ENCODE measurements at places on chromosomes 16 and 17. TPM values are rescaled to one million over a fixed set of nuclear protein-coding genes. Genes with fewer than 3 reads are reported as not detected.

DNA sequence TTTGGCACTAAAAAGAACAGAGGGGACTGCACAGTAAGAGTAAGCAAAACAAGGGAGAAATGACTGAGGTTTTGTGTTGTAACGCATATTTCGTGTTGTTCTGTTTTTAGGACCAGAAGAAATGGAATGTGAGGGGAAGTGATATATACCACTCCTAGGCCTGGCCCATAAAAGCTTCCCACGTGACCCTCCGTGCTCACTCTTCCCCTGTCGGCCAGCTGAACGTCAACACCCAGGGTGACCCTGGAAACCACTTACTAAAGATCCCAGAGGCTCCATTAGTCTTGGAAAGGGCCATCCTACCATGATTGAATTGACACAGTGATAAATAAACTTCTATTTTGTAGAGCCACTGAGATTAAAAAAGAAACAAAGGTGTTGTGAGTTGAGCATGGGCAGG is 79.8 kb downstream of the HELZ start:
- H3K4me1 ChIP-seq: no peaks in the 10 kb centered on the region
- H3K27ac ChIP-seq: no peak overlapping the region
- DNase-seq: no peak
- no peaks in the 10 kb centered on the region for H3K27me3 ChIP-seq
- no peak overlapping the region for H3K4me3 ChIP-seq
- peaks cover 20% of the 10 kb centered on the region for H3K36me3 ChIP-seq

GRCh38 chr16:88405216-88406060 is 22.7 kb downstream of the ZNF469 start:
- peaks cover 14% of the 10 kb centered on the region for H3K4me1 ChIP-seq
- no peak overlapping the region for H3K27ac ChIP-seq
- no peak for DNase-seq
- peaks cover 3% of the 10 kb centered on the region for H3K27me3 ChIP-seq
- H3K36me3 ChIP-seq: no peaks in the 10 kb centered on the region

GRCh38 chr17:74960570-74961342 is 11.8 kb downstream of the HID1 start:
- H3K36me3 ChIP-seq: no peaks in the 10 kb centered on the region
- no peaks in the 10 kb centered on the region for H3K4me1 ChIP-seq
- no peaks in the 10 kb centered on the region for H3K27me3 ChIP-seq
- H3K27ac ChIP-seq: no peak overlapping the region
- DNase-seq: no peak
- peak overlapping the region; percentile 55 for H3K4me3 ChIP-seq

GRCh38 chr16:80947239-80947638 is 59.4 kb downstream of the CMC2 start:
- H3K36me3 ChIP-seq: no peaks in the 10 kb centered on the region
- no peaks in the 10 kb centered on the region for H3K4me1 ChIP-seq
- peaks cover 14% of the 10 kb centered on the region for H3K27me3 ChIP-seq
- H3K27ac ChIP-seq: no peak overlapping the region
- H3K4me3 ChIP-seq: no peak overlapping the region

- peaks cover 11% of the 10 kb centered on the region for H3K27me3 ChIP-seq
- no peaks in the 10 kb centered on the region for H3K4me1 ChIP-seq
- no peak overlapping the region for H3K27ac ChIP-seq
- no peak overlapping the region for H3K4me3 ChIP-seq
- H3K36me3 ChIP-seq: no peaks in the 10 kb centered on the region
- DNase-seq: no peak
Measured at GRCh38 chr17:7794075-7794663, 39.8 kb upstream of the KDM6B start.

GRCh38 chr16:2737895-2738418 is 14.5 kb upstream of the SRRM2 start:
- no peak overlapping the region for H3K4me3 ChIP-seq
- DNase-seq: no peak
- no peaks in the 10 kb centered on the region for H3K27me3 ChIP-seq
- no peaks in the 10 kb centered on the region for H3K36me3 ChIP-seq
- no peaks in the 10 kb centered on the region for H3K4me1 ChIP-seq

- H3K36me3 ChIP-seq: peaks cover 19% of the 10 kb centered on the region
- peaks cover 11% of the 10 kb centered on the region for H3K4me1 ChIP-seq
- H3K27ac ChIP-seq: no peak overlapping the region
- no peaks in the 10 kb centered on the region for H3K27me3 ChIP-seq
- no peak overlapping the region for H3K4me3 ChIP-seq
Measured at GRCh38 chr17:60640503-60640902, 37.1 kb upstream of the BCAS3 start.

DNA sequence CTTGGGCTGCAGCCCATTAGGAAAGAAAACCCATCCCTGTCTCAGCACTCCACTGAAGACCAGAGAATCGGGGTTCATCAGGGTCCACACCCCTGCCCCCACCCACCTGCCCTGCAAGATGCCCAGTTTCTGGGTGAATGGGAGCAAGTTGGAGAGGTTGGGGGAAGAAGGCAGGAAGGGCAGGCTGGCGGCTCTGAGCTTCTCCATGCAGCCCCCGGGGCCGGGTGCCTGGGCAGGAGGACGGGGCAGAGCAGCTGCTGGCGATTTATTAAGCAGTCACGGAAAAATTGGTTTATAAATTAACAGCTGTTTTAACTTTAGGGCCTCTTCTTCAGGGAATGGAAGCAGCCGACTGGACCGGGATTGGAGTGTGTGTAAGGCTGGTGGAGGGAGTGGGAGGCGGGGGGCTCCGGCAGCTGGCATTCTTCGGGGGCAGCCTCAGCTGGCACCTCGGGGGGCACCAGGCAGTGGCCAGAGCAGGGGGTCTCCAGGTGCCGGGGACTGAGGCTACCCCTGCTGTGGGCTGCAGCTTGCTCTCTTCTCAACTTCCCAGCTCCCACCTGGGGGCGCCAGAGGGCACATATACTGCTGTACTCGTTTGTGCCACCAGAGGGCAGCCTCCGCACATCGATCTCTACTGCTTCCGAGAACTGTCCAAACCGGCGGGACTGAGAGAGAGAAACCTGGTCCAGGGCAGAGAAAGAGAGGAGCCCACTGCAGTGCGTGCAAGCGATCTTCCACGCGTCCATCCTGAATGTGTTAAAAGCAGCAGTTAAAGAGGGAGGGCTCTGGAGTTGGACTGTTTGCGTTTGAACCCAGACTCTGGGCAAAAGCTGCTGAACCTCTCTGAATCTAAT is 5.0 kb upstream of the PPP1R1B start:
- H3K36me3 ChIP-seq: no peaks in the 10 kb centered on the region
- H3K27ac ChIP-seq: no peak overlapping the region
- H3K27me3 ChIP-seq: peaks cover 73% of the 10 kb centered on the region
- peak overlapping the region; percentile 45 for H3K4me3 ChIP-seq
- peaks cover 6% of the 10 kb centered on the region for H3K4me1 ChIP-seq

DNA sequence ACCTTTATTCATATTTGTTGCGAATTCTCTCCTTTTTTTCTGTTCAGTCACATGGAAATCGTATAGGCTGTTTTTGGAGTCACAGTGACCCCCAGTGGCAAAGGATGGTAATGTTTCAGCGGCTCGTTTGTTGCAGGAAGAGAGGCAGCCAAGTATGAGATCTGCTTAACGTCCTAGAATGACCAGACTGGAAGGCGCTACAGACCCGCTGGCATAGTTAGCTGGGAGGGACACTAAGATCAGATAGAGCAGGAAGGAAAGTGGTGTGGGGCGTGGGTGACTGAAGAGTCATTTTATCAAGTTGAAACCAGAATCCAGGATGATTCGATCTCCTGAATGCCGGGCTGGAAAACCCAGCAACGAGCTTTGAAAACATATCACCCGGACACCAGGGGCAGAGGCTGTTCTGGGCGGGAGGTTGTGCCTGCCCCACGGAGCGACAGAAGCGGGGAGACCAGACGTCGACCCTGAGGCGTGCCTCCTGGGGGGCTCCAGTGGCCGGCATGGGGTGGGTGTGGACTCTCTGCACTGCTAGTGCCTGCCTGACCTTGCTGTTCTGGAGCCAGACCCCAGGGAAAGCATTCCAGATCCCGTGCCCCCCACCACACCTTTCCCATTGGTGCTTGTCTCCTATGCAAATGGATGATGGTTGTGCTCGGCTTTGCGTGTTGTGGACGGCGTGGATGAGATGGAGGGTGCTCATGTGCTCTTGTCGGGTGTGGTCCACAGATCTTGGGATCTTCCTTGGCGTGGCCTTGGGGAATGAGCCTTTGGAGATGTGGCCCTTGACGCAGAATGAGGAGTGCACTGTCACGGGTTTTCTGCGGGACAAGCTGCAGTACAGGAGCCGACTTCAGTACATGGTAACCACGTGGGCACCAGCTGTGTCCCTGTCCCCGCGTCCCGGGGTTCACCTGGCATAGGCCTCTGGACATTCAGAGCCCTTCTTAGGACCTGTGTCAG is 7.7 kb downstream of the IL34 start:
- H3K4me3 ChIP-seq: peak overlapping the region; percentile 21
- H3K36me3 ChIP-seq: no peaks in the 10 kb centered on the region
- peak overlapping the region; percentile 5 for H3K27ac ChIP-seq
- peak; percentile 83 for DNase-seq
- H3K27me3 ChIP-seq: no peaks in the 10 kb centered on the region

- no peak for DNase-seq
- peaks cover 10% of the 10 kb centered on the region for H3K36me3 ChIP-seq
- no peaks in the 10 kb centered on the region for H3K27me3 ChIP-seq
- H3K4me1 ChIP-seq: no peaks in the 10 kb centered on the region
- H3K27ac ChIP-seq: peak overlapping the region; percentile 36
- no peak overlapping the region for H3K4me3 ChIP-seq
Measured at GRCh38 chr16:23527961-23528643, 17.8 kb upstream of the GGA2 start.

GRCh38 chr17:17568772-17569195 is 22.7 kb downstream of the PEMT start:
- DNase-seq: peak; percentile 83
- H3K27ac ChIP-seq: no peak overlapping the region
- no peaks in the 10 kb centered on the region for H3K27me3 ChIP-seq
- no peaks in the 10 kb centered on the region for H3K36me3 ChIP-seq
- peaks cover 20% of the 10 kb centered on the region for H3K4me1 ChIP-seq

DNA sequence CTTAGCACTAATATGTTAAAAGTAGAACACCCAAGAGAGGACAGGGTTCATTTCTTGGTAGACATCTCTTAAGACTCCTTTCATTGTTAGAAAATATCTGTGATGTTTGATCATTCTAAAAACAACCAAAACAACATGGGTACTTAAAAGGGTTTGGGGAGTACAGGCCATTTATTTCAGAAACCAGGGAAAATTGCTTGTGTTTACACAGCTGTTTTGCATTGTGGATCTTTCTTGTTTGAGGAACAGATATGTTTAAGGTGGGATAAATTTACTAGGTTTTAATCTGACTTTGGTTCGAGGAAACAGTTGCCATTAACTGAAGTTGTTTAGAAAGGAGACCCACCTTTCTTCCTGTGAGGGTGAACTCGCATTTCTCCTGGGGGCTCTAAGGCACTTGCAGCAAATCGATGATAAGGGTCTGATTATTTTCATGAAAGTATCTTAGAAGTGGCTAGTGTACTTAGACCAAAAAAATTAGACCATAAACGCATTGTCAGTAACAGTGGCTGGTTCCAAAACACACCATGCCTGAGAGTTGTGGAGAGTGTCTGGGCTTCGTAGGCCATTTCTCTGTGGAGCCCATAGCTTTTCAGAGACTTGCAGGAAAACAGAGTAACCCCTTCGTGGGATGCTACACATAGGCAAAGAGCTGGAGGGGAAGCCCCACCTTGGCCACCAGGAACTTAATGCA is 17.6 kb downstream of the CLUAP1 start:
- H3K36me3 ChIP-seq: peaks cover 26% of the 10 kb centered on the region
- peaks cover 9% of the 10 kb centered on the region for H3K4me1 ChIP-seq
- no peak overlapping the region for H3K4me3 ChIP-seq

GRCh38 chr16:50539822-50540710 is 8.1 kb upstream of the NKD1 start:
- H3K27ac ChIP-seq: peak overlapping the region; percentile 61
- no peak overlapping the region for H3K4me3 ChIP-seq
- H3K36me3 ChIP-seq: no peaks in the 10 kb centered on the region
- DNase-seq: no peak
- H3K4me1 ChIP-seq: peaks cover 15% of the 10 kb centered on the region

DNA sequence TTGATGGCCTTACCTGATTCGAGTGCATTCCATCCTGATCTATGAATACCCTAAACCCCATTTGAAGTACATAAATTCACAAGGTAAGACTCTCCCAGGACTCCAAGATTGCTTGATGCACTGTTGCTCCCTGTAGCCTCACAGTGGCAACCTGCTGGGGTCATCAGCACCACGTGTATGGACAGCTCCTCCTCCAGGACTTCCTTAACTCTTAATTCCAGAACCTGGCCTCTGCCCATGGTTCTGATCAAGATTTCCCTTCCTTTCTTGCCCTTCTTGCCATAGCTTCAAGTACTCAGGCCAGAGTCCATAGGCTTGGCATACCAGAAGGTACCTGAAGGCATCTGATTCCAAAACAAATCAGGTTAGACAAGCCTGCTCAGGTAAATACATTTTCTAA is 34.0 kb upstream of the NLK start:
- peak overlapping the region; percentile 65 for H3K27ac ChIP-seq
- H3K4me1 ChIP-seq: no peaks in the 10 kb centered on the region
- H3K36me3 ChIP-seq: no peaks in the 10 kb centered on the region
- DNase-seq: no peak

GRCh38 chr17:39863918-39864746 is at the start of gene IKZF3:
Gene IKZF3 (minus strand): TSS chr17:39864312. CDS start chr17:39864126, 186 bp downstream.
- no peaks in the 10 kb centered on the region for H3K36me3 ChIP-seq
- peak; percentile 76 for DNase-seq
- H3K27ac ChIP-seq: no peak within 1 kb of the TSS
- H3K27me3 ChIP-seq: peaks cover 75% of the 10 kb centered on the region

- H3K27ac ChIP-seq: no peak overlapping the region
- no peak overlapping the region for H3K4me3 ChIP-seq
- peaks cover 19% of the 10 kb centered on the region for H3K36me3 ChIP-seq
- no peaks in the 10 kb centered on the region for H3K27me3 ChIP-seq
- H3K4me1 ChIP-seq: peaks cover 13% of the 10 kb centered on the region
Measured at GRCh38 chr17:29789196-29790170, 140.5 kb downstream of the SSH2 start.

GRCh38 chr17:74045608-74046280 is 157.7 kb upstream of the RPL38 start:
- peaks cover 37% of the 10 kb centered on the region for H3K27me3 ChIP-seq
- H3K36me3 ChIP-seq: no peaks in the 10 kb centered on the region

SLC22A31 gene
- total RNA-seq: 5.3 TPM

LYRM9 gene
- total RNA-seq: 9.6 TPM

FBXW10 gene
- 0.22 TPM for total RNA-seq

GAA gene
- total RNA-seq: 37.7 TPM

CHST5 gene
- 0.60 TPM for total RNA-seq

ZFP3 gene
- total RNA-seq: 0.53 TPM

SLX1B gene
- 39.6 TPM for total RNA-seq

OSGIN1 gene
- 15.5 TPM for total RNA-seq

KLHL36 gene
- total RNA-seq: 64.7 TPM

GNG13 gene
- not detected for total RNA-seq

C16orf87 gene
- total RNA-seq: 11.5 TPM

AANAT gene
- total RNA-seq: not detected

SLC5A10 gene
- total RNA-seq: not detected
